ENCODE measurements at places on chromosomes 5 and 9. TPM values are rescaled to one million over a fixed set of nuclear protein-coding genes. Genes with fewer than 3 reads are reported as not detected.

The RAI14 gene
- 83.9 TPM for total RNA-seq

The COL15A1 gene
- total RNA-seq = 136 TPM

The TAS2R1 gene
- total RNA-seq = not detected

The UNC13B gene
- 11.3 TPM for total RNA-seq

The CENPK gene
- 40.4 TPM for total RNA-seq

The CNTFR gene
- 5.6 TPM for total RNA-seq

The C6 gene
- 1.1 TPM for total RNA-seq

The STPG3 gene
- not detected for total RNA-seq

GRCh38 chr9:74770508-74771261 lies 117.0 kb downstream of the TRPM6 start:
- DNase-seq = no peak

GRCh38 chr5:10323588-10324488 lies 16.1 kb upstream of the CMBL start:
- DNase-seq = no peak

DNA sequence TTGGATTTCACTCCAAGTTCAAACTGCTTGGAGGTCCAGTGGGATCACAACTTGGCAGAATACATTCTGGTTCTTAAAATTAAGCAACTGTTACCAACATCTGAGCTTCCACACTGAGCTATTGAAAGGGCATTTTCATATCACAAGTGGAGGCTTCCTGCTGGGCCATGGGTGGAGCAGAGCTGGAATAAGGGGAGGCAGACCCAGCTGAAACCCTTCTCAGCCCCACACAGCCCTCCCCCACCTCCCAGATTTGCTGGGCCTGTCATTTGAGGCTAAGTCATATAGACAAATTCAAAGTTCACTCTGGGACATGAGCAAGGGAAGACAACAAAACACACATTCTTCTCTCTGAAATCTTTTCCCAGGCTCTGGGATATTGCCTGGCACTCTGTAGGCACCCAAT lies 79.9 kb downstream of the ACTL7B start:
- DNase-seq = no peak

DNA sequence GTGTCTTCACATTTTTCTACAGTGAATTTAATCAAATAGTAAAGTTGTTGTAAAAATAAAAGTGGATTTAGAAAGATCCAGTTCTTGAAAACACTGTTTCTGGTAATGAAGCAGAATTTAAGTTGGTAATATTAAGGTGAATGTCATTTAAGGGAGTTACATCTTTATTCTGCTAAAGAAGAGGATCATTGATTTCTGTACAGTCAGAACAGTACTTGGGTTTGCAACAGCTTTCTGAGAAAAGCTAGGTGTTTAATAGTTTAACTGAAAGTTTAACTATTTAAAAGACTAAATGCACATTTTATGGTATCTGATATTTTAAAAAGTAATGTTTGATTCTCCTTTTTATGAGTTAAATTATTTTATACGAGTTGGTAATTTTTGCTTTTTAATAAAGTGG lies 60.4 kb downstream of the MTAP start:
- no peak for DNase-seq

GRCh38 chr5:10854506-10855277 lies 93.7 kb upstream of the DAP start:
- DNase-seq = no peak

- no peak for DNase-seq
Observed at GRCh38 chr5:145479271-145479670, 355.9 kb downstream of the PRELID2 start.

GRCh38 chr5:1593903-1594356 lies 70.2 kb upstream of the LPCAT1 start:
- DNase-seq = no peak
